Activated naive CD8-positive, alpha-beta T cell treated with anti-CD3 and anti-CD28 coated beads, Interleukin-2, amount 10 ng/mL, durations not matched to agents 7 days and 5 days (primary cell): ENCODE measurements at places on chromosomes 5 and 9. TPM values are rescaled to one million over a fixed set of nuclear protein-coding genes. Genes with fewer than 3 reads are reported as not detected.

DNA sequence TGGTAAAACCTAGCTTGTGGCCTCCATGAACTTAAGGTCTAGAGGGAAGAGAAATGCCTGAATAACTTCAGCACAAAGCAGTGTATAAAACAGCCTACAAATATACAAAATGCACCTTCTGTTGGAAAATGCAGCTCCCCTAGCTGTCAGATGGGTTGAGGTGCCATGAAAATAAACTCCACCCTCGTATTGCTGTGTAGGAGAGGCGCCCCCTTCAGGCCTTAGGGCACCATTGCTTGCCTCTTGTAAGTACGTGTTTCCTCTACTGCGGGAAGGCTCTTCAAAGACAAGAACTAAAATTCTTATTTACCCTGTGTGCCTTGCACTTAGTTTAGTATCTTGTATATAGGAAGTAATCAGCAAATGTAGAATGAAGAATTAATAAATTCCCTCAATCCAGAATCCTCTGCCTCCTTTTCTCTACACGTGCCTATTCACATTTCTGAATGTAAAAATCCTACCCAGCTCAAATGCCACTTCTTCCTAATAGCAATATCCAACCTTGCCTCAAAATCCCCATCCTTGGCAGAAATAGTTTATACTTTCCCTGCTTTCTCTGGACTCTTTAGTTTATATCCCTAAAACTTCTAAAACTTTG lies 393.7 kb upstream of the PDE4D start:
- DNase-seq: no peak

DNA sequence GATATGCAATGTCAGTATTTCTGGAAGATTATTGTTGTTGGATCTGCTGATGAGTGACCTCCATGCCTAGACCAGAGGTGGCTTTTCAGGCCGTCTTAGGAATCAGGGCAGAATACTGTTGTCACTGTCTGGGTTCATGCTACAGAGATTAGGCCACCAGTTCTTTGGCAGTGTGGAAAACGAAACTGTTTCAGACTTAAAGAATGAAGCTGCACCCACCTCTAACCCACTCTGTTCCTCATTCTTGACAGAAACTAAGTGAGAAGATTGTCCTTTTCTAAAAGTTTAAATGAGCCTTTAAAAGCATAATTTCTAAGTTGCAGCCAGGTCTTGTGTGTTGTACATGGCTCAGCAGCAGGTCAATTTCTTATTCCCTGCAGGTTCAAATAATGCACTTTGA lies 444.3 kb downstream of the ENC1 start:
- DNase-seq: no peak

- no peak for DNase-seq
Observed at GRCh38 chr5:42267091-42267490, 156.1 kb upstream of the GHR start.

DNA sequence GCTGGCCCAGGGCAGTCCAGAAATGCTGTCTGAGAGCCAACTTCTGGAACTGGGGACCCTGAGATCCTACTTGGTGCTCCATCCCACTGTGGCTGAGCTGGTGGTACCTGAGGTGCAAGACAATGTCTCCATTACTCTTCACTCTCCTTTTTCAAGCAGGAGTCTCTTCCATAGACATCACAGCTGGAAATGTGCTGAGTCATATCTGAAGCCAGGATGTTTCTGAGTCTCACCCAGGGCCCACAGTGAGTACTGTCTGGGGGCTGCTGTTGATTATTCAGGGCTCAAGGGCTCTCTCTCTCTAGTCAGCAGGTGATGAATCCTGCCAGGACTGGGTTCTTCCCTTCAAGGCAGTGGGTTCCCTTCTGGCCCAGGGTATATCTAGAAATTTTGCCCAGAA lies 145.2 kb upstream of the TAS2R1 start:
- DNase-seq: no peak

HTR4 gene
- not detected for total RNA-seq

DNA sequence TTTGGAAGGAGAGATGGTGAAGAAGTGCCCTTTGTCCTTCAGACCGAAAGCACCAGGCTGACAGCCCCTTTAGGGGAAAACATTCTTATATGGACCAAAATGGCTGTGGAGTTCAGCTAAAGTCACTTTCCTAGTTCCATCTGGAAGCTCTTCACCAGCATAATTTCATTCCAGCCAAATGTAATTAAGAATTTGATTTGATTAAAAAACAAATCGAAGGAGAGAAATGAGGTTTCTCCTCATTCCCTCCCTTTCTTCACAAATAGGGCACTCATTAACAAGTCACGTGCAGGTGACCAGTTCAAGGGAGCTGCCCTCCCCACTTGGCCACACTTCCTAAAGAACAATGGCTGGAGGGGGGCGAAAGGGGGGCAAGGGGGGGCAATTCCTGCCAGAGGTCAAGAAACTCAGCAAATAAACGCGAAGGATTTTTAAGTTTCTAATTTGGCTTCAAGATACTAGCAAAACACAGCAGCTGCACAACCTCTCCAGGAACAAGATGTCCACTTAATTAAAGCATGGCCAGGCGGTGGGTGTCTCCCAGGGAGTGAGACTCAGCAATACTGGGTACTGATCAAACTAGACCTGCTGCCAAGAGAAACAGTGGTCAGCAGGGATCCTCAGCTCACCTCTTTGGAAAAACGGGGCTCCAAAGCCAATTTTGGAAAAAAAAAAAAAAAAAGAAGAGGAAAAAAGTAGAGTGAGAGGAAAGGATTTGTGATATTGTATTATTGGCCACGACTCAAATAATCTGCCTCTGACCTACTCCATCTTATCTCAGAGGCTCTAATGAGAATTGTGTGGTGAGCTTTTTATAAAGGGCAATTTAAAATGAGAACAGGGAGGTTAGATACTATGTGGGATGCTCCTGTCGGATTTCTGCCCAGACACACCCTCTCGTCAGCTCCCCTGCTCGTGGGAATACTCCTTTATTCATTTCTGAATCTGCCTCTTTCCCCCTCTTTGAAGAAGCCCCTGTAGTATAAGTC lies 254.3 kb downstream of the ZSWIM6 start:
- DNase-seq: no peak

DNA sequence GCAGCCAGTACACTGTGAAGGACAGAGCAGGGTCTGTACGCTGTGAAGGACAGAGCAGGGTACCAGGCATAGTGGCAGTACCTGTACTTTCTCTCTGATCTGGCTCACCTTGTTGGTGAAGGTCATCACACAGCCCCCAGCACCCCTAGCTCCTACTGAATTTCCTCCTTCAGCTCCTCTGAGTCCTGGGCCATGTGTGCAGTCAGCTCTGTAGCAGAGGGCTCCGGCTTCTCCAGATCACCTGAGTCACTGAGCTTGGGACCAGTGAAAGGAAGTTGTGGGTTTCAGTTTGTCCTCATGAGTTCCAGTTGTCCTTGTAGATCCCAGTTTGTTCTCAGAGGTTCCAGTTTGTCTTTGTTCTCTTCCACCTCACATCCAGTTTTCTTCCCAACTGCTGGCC lies 5.5 kb downstream of the NUDT2 start:
- no peak for DNase-seq

DNA sequence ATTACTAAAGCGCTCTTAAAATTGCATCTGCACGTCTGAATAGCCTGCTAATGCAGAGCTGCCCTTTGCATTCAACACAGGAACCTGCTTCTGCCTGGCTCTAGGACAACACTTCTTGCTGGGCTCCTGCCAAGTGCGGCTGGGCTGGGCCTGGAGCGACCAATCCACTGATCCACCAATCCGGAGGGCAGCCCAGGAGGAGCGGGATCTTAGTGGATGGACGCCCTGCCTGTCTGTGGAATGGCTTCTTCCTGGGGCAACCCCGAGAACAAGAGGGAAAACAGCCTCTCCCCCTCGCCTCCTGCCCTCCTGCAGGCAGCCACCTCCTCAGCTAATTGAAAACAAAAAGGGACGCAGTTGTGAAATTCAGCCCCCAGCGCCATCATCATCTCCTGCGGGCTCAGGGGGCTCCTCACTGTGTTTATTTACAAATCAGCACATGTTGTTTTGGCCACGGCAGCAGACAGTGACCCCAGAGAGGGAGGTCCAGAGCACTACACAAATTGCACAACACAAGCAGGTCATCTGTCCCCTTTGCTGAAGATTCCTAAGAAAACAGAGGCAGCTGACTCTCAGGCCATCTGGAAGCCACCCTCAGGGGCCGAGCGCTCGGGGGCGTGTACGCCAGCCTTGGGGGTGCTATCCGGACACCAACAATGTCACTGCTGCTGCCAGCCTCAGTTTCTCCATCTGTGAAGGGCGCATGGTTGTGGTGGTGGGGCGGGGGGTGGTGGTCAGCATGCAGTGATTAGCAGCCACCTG lies 57.3 kb downstream of the GADD45G start:
- DNase-seq: no peak

- no peak for DNase-seq
Observed at GRCh38 chr9:88835038-88835466, 156.2 kb upstream of the S1PR3 start.

CD274 gene
- 9.8 TPM for total RNA-seq

GRCh38 chr9:6655036-6655435 lies 9.5 kb upstream of the GLDC start:
- no peak for DNase-seq

DNA sequence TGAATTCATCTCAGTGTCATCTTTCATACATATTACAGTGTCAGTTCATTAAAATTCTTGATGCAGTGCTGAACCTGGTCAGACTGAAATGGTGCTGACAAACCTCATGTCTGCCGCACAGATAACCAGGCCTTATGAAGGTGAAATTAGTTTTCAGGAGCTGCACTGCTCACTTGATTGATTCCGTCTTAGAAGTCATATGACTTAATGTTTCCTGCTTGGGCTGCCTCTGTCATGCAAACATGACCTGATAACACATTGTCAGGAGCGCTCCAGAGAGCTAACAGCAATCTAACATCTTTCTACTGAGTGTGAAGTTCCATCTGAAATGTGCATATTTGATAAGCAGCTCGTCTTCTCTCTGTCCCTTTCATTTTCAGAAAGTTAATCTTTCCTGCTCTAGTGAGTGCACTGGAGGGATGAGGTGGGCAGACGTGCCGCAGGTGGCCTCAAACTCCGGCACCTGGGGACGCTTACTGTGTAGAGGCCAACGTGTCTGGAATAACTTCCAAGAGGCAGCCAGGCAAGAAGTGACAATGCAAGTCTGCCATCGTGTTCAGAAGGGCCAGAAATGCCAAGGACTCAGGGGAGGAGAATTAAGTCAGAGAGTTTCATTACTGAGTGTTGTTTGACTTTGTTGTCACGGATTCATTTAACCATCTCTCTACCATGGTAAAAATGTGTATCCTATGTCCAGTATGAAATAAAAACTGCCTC lies 592.1 kb downstream of the TLE1 start:
- no peak for DNase-seq
